CD4-positive, alpha-beta T cell (primary cell): ENCODE measurements at places on chromosomes 11 and 22.

DNA sequence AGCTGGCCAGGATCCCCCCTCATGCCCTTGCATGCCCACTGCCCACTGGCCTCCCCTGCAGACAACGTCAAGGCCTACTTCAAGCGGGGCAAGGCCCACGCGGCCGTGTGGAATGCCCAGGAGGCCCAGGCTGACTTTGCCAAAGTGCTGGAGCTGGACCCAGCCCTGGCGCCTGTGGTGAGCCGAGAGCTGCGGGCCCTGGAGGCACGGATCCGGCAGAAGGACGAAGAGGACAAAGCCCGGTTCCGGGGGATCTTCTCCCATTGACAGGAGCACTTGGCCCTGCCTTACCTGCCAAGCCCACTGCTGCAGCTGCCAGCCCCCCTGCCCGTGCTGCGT is 7.9 kb downstream of the AIP start:
- H3K4me1 ChIP-seq: peaks cover 49% of the 10 kb centered on the region
- no peak overlapping the region for H3K4me3 ChIP-seq
- H3K36me3 ChIP-seq: peaks cover 85% of the 10 kb centered on the region
- H3K27ac ChIP-seq: no peak overlapping the region
- H3K27me3 ChIP-seq: no peaks in the 10 kb centered on the region

DNA sequence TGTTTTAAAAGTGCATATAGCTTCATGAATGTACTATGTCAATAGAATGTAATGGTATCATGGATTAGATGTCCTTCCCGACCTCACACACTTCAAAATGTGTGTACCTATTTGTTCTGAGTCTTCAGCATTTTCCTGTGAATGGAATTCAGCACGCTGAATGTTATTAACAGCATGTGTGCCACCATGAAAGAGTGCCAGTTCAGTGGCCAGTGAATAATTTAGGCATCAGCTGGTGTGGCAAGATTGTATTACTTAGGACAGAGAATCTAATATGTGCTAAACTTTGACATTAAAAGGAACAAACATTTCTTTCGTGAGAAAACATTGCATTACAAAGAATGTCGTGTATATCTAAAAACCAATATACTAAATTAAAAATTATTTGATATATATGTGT is 46.4 kb downstream of the HIPK3 start:
- peaks cover 5% of the 10 kb centered on the region for H3K4me1 ChIP-seq
- no peak for DNase-seq
- no peaks in the 10 kb centered on the region for H3K27me3 ChIP-seq
- H3K4me3 ChIP-seq: no peak overlapping the region

DNA sequence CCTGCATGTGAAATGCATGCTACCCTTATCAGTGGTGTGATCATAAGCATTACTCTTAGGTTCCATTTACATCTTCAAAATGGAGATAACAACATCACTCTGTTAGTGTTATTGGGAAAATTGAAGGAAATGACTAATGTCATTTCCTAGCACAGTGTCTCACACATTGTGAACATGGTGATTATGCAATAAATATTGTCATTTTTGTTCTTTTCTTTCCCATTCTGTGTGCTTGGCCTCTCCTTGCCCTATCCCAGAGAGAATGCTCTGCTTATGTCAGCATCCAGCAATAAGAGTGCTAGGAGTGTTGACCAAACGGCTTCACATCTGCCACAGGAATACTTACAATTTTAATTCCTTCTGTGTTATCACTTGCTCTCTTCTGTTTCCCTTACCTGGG is 1024.1 kb upstream of the CCDC90B start:
- H3K27ac ChIP-seq: no peak overlapping the region
- no peak for DNase-seq
- no peaks in the 10 kb centered on the region for H3K27me3 ChIP-seq

DNA sequence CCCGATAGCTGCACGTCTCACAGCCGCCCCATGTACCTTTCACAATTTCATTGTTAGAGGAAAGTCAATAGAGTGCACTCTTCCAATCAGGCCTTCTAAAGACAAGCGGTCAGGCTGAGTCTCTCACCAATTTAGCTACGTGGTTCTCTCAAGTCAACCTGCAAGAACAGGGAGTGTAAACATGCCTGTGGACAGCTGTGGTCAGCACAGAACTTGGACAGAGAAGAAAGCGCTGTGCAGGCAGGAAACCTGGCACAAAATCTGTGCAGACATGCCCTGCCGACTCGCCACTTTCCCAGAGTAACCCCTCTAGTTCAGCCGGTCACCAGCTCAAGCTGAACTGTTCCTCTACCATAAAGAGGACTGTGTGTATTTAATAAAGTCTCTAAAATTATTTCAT is 39.5 kb downstream of the CHKA start:
- no peaks in the 10 kb centered on the region for H3K4me1 ChIP-seq
- no peak for DNase-seq
- H3K27ac ChIP-seq: no peak overlapping the region
- H3K4me3 ChIP-seq: no peak overlapping the region
- H3K36me3 ChIP-seq: no peaks in the 10 kb centered on the region

DNA sequence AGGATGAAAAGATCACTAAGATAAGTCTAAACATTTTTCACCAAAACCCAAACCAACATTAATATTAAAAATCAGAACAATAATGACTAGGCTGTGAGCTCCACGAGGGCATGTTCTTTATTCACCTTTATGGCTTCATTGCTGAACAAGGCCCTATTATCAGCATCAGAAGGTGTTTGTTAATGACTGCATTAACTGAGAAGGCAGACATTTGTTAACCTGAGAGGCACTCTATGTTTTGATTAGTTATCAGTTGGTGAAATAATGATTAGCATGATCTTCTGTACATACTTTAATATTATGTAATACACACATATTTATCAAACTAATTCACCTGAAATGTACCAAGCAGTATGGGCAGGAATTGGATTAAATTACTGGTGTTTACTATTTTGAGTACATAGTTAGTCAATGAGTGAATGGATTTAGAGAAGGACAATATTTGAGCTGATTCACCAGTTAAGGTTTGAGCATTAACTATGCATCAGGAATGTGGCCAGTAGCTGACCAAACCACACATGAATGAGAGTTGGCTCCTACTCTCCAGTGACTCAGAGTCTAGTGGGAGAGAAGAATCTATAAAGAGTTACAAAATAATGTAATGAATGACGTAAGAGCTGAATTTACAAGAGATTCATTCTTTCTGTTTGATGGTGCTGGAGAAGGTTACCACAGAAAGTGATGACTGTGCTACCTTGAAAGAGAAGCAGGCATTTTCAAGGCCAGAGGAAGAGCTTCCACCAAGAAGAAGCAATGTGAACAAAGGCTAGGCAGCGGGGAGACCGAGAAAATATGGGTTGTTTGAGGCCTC is 6.7 kb downstream of the IL18 start:
- no peaks in the 10 kb centered on the region for H3K4me1 ChIP-seq
- no peak overlapping the region for H3K4me3 ChIP-seq
- DNase-seq: peak; percentile 60

- H3K4me3 ChIP-seq: no peak overlapping the region
- no peak for DNase-seq
- H3K36me3 ChIP-seq: no peaks in the 10 kb centered on the region
- no peaks in the 10 kb centered on the region for H3K27me3 ChIP-seq
- H3K27ac ChIP-seq: no peak overlapping the region
Measured at GRCh38 chr11:40867991-40868632, 591.3 kb downstream of the LRRC4C start.

DNA sequence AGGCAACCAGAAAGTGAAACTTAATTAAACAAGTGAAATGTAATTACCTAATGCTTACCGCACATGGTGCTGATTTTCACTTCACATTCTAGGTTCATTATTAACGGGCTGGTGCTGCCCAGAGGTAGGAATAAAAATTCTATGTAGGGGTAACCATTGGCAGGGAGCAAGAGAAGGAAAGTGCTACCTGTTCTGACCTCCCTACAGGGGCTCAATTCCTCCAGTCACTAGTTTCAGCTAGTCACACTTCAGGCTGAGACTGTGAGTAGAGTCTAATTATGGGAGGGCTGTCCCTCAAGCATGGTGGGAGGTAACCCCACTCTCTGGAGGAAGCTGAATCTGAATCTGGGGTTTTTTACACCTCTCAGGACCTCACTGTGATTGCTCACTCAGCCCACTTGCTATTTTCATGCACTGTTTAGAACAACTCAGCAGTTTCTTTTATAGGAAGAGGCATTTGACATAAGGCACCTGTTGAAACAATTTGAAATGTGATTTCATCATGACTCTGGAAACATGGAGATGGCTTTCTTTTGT is 75.4 kb downstream of the MAML2 start:
- peak overlapping the region; percentile 25 for H3K4me3 ChIP-seq
- peak overlapping the region; percentile 39 for H3K27ac ChIP-seq
- H3K36me3 ChIP-seq: peaks cover 10% of the 10 kb centered on the region
- peaks cover 25% of the 10 kb centered on the region for H3K4me1 ChIP-seq
- no peaks in the 10 kb centered on the region for H3K27me3 ChIP-seq

DNA sequence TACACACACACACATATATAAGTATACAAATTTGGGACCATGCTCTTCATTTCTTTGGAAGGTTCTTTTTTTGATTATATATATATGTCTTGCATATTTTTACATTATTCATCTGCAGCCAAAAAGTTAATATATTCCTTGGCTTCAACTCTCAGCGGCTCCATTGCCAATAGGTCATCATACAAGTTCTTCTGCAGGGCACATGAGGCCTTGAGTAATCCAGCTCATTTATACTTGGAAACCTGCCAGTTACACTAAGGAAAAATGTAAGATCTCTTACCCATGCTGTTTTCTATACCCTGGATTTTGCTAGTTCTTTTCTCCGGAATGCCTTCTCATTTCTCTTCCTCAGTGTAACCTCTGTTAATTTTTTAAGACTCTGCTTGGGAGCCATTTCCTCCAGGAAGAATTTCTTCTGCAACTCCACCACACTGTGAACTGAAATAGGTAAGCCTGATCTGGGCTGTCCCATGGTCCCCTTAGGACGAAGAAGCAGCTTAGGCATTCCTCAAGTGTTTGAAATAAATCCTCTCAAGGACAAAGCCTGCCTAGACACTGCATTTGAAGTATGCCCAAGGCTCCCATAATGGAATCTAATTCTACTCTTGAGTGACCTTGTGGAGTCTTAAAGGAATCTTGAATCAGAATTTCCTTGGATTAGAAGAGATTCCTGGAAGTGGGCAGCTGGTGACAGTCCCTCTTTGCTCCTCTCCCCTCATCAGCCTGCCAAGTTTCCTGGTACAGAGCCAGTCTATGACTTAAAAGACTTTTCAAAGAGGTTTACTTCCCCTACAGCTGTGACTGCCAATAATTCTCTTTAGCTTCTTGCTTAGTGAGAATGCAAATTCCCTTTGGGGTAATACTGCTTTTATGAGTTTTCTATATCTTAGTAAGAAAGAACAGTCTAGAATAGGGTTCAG is 182.8 kb downstream of the C11orf87 start:
- no peaks in the 10 kb centered on the region for H3K36me3 ChIP-seq
- no peaks in the 10 kb centered on the region for H3K27me3 ChIP-seq
- no peaks in the 10 kb centered on the region for H3K4me1 ChIP-seq
- no peak for DNase-seq

- no peak for DNase-seq
- no peak overlapping the region for H3K27ac ChIP-seq
- no peak overlapping the region for H3K4me3 ChIP-seq
- H3K4me1 ChIP-seq: no peaks in the 10 kb centered on the region
- no peaks in the 10 kb centered on the region for H3K27me3 ChIP-seq
- H3K36me3 ChIP-seq: no peaks in the 10 kb centered on the region
Measured at GRCh38 chr11:126544108-126545056, 188.9 kb downstream of the ST3GAL4 start.

GRCh38 chr22:48751539-48752437 is 1075.9 kb downstream of the BRD1 start:
- DNase-seq: no peak
- H3K4me3 ChIP-seq: no peak overlapping the region
- H3K36me3 ChIP-seq: no peaks in the 10 kb centered on the region
- H3K27ac ChIP-seq: no peak overlapping the region
- H3K4me1 ChIP-seq: no peaks in the 10 kb centered on the region
- H3K27me3 ChIP-seq: no peaks in the 10 kb centered on the region

GRCh38 chr11:506238-506994 is 626 bp downstream of the RNH1 start:
- H3K4me3 ChIP-seq: peak overlapping the region; percentile 78
- H3K36me3 ChIP-seq: peaks cover 18% of the 10 kb centered on the region
- H3K27me3 ChIP-seq: no peaks in the 10 kb centered on the region
- peak; percentile 99 for DNase-seq
- peaks cover 53% of the 10 kb centered on the region for H3K4me1 ChIP-seq

DNA sequence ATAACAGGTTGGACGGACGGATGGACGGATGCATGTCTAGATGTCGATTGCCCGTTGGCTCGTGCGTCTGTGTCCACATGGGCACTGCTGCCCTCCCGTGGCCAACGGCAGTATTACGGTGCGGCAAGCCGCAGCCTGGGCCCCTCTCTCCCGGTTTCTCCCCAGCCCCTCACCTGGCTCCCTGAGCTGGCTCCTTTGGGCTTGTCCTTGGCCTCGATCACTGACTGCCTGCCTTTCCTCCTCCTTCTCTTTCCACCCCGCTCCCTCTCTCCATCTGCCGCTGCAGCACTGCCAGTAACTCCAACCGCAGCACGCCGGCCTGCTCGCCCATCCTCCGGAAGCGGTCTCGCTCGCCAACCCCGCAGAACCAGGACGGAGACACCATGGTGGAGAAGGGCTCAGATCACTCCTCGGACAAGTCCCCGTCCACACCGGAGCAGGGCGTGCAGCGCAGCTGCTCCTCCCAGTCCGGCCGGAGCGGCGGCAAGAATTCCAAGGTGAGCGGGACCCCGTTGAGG is 77.3 kb downstream of the SCN3B start:
- no peak overlapping the region for H3K4me3 ChIP-seq
- peaks cover 20% of the 10 kb centered on the region for H3K4me1 ChIP-seq
- no peak overlapping the region for H3K27ac ChIP-seq
- DNase-seq: peak; percentile 51
- no peaks in the 10 kb centered on the region for H3K27me3 ChIP-seq

DNA sequence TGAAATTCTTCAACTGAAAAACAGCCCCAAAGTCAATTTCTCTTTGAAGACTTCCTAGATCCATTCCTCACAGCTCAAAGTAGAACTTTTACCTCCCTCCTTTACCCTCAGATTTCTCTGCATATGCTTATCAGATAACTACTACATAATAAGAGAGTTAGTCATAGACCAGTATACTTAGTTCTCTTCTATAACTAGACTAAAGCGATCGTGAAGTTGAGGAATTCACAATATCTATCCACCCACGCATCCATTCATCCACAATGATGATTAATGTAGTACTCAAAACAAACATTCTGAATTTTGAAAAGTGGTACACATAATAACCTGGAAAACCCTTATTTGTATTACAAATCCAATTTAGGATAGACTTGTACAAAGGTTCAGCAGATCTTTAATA is 800.9 kb upstream of the TENM4 start:
- no peaks in the 10 kb centered on the region for H3K4me1 ChIP-seq
- no peak overlapping the region for H3K27ac ChIP-seq
- no peak for DNase-seq
